Sigmoid colon (tissue), 7 donors: ENCODE measurements at places on chromosomes 16 and 17. TPM values are rescaled to one million over a fixed set of nuclear protein-coding genes. Genes with fewer than 3 reads are reported as not detected.
A peak's percentile ranks its signal among the peaks of the same experiment; 100 is the strongest.

DNA sequence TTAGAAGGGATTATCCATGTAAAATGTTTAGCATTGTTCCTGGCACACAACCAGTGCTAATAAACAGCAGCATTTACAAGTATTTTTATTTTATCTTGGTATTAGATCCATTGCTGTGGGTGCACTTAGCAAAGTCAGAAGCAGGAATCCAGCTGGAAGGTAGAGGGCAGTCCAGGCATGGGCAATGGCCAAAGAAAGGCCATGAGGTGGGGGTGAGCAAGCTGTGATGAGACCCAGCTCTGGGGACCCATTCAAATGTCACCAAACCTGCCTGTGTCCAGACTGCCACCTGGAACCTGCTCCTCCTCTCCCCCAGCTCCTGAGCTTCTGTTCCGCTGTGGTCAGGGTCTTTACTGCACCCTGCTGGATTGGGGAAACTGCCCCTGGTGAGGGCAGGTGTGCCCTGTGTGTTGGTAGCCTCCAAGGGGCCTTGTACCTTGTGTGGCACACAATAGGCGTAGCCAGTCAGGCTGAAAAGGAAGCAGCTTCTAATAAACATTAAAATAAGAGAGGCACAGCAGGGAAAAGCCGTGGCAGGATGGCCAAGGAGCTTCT is 118.0 kb upstream of the CRHR1 start:
- DNase-seq, result no peak

DNA sequence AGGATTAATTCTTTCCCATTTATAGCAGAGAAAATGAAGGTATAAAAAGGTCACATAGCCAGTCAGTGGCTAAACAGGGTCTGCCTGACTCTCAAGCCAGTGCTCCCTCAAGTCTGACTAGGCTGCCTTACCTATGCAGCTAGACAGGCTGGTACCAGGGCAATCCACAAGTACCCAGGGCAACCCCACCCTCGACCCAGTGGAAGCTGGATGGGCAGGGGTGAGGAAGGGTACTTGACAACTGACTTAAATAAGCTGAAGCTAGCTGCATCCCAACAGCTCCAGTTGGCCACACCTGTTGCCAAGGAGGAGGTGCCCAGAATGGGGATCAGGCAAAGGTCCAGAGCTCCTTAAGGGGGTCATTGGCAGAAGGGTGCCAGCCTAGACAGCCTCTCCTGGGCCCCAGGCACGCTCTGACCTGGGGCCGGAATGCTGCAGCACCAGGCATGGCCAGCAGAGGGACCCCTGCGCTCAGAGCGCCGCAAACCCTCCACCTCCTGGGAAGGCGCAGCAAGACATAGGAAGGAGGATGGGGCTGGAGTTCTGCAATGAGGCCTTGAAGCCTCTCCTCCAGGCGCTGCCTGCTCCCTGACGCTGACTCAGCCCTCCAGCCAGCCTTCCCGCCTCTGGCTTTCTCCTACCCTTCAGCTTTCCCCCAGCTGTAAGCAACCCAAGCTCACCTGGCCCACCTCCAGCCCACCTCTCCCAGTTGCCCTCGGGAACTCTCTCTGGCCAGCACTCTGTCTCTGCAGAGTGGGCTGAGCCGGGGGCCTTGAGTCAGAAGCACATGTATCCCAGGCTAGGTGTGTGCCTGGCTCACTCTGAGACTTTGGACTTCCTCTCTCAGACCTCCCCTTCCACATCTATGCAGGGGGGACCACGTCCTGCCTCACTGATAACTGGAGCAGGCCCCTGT is 28.8 kb downstream of the MPP2 start:
- peak; percentile 87 for DNase-seq

DNA sequence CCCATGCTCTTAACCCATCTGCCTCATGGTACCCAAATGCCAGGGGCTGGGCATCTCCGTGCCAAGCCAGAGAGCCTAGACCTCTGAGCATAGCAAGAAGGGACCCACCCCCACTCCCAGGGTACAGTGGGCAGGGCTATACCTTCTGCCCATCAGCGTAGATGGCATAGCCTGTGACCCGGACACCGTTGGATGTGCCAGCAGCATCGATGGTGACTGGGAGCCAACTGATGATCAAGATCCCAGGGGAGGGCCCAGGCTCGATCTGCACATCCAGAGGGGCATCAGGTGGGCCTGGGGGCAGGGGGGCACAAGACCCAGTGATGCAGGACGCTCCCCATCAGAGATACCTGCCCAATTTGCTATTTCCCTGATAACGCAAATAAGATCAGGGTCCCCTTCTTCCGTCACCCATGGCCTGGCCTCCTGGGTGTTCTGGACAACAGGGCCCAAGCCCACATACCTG is 17.1 kb downstream of the TSPOAP1 start:
- no peak for DNase-seq

DNA sequence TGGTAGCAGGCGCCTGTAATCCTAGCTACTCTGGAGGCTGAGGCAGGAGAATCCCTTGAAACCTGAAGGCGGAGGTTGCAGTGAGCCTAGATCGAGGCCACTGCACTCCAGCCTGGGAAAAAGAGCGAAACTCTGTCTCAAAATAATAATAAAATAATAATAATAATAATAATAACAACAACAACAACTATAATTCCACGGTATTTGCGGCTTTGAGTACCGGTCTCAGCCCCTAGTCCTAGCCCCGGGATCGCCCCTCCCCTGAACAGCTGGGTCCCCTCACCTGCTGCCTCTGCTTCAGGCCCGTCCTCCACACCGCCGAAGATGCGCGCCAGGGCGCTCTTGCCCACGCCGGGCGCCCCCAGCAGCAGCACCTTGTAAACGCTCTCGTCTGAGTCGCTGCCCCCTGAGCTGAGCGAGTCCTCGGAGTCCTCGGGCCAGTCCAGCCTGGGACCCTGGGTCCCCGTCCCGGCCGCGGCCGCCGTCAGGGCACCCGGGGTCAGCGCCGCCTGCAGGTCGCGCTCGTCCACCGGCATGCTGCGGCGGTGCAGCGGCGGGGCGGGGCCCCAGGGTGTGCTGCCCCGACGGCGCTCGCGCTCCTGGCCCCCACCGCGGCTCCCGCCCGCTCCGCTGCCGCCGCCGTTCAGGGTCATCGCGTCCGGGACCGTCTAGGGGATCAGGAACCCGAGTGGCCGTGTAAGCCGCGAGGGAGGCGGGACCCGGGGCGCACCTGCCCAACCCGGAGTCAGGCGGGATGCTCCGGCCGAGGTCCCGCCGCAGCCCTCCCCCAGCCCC is 611 bp downstream of the RRAD start:
- DNase-seq, result no peak

- DNase-seq, result peak; percentile 54
Observed at GRCh38 chr17:47423406-47424295, 99.9 kb downstream of the EFCAB13 start.

Gene NRN1L
- not detected for total RNA-seq
